Fibroblast of mammary gland (primary cell): ENCODE measurements at places on chromosomes 2 and 18.

GRCh38 chr18:26356045-26356785 is 130.0 kb downstream of the TAF4B start:
- DNase-seq, result no peak

GRCh38 chr2:26692279-26692896 is at the start of gene KCNK3:
TSS of gene KCNK3 (plus strand) at chr2:26692722. CDS start at chr2:26692876, 154 bp downstream.
- DNase-seq, result no peak

GRCh38 chr2:231343988-231344387 is 51.5 kb upstream of the B3GNT7 start:
- no peak for DNase-seq

DNA sequence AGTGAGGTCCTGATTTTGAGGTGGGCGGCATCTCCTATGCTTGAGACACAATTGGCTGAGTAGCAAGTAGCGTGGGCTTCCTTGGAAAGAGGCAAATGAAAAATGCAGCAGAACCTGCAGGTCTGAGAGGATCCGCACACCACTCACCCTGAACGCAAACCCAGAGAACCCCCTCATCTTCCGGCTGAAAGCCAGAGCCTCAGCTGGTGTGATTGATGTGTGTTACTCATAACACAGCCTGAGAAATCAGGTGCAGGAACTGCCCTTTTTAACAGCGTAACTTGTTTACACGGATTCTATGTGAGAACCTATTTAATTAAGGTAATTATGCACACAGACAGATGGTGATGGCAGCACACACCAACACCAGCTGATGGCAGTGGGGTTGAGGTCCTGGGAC is 123.4 kb downstream of the MRO start:
- no peak for DNase-seq

GRCh38 chr2:78077633-78078032 is 555.5 kb upstream of the LRRTM4 start:
- no peak for DNase-seq

DNA sequence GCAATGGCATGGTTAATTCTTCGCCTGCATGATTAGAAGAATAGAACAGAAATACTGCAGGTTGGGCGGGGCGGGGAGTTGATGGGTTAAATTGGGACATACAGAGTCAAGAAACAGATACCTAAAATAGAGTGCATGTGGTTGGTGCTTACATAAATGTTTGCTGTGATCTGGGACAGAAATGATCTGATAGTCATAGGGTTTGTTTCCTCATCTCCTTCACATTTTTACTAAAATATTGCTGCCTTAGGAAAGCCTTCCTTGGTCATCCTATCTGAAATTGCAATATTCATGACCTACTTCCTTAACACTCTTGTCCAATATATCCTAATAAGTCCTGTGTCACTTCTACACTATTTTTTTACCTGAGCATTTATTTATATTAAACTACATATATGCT is 163.9 kb downstream of the TMEFF2 start:
- DNase-seq, result no peak

DNA sequence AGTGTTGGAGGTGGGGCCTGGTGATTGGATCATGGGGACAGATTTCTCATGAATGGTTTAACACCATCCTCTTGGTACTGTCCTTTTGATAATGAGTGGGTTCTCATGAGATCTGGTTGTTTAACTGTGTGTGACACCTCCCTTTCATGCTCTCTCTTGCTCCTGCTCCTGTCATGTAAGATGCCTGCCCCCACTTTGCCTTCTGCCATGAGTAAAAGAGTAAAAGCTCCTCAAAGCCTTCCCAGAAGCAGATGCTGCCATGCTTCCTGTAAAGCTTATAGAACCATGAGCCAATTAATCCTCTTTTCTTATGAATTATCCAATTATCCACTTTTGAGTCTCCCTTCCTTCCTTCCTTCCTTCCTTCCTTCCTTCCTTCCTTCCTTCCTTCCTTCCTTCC is 317.7 kb downstream of the RDH14 start:
- no peak for DNase-seq

GRCh38 chr18:59279193-59279592 is 5.9 kb upstream of the RAX start:
- peak; percentile 12 for DNase-seq

GRCh38 chr18:54947091-54947490 is 12.2 kb downstream of the CCDC68 start:
- DNase-seq, result no peak

GRCh38 chr2:86785456-86785855 is 5.3 kb downstream of the CD8A start:
- no peak for DNase-seq

DNA sequence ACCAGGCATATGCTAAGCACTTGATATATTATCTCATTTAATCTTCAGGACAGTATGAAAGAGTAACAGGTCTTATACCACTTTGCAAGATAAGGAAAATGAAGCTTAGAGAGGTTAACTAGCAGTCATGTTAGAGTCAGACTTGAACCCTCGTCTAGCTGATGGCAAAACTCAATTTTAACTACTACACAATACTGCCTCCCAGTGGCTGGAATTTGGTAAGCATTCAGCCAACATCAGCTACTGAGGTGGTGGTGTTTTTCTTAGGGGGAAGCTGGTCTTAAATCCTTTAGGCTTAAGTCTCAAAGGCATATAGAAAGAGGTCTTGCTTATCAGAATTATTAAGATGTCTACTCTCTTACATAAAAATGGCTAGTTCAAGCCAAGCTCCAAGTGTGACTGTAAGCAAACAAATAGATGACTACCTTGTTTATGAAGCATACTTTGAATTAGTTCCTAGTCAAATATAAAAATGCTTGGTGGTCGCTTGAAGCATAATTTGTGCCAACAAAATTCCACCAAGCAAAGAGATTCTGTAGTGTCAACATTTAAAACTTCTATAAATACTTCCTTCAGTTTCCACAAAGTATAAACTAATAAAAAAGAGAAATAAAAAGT is 325.4 kb upstream of the FIGN start:
- peak; percentile 43 for DNase-seq

DNA sequence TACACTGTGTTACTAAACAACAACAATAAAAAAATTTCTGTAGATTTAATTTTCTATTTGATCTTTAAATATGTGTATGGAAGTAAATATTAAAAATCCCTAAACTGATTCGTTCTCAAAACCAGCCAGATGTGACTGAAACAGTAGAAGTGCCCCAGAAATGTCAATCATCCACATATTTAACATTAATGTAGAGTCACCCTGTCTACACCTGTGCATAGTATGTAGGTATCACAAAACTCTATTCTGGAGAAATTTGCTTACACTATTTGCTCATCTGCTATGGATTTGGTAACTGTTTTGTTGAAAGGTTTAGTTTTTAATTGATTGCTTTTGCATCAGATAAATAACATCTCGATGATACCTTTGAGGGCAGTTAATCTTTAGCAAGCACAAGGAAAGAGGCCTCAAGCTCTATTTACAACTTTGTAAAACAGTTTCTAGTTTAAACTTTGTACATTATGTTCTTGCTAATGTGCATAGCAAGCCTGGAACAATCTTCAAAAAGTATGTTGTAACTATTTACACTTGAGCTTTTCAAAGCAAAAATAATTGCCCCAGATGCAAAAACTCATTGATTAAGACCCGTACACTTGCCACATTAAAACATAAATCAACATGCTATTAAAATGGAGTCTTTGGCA is 76.8 kb downstream of the PPP1R1C start:
- DNase-seq, result no peak

DNA sequence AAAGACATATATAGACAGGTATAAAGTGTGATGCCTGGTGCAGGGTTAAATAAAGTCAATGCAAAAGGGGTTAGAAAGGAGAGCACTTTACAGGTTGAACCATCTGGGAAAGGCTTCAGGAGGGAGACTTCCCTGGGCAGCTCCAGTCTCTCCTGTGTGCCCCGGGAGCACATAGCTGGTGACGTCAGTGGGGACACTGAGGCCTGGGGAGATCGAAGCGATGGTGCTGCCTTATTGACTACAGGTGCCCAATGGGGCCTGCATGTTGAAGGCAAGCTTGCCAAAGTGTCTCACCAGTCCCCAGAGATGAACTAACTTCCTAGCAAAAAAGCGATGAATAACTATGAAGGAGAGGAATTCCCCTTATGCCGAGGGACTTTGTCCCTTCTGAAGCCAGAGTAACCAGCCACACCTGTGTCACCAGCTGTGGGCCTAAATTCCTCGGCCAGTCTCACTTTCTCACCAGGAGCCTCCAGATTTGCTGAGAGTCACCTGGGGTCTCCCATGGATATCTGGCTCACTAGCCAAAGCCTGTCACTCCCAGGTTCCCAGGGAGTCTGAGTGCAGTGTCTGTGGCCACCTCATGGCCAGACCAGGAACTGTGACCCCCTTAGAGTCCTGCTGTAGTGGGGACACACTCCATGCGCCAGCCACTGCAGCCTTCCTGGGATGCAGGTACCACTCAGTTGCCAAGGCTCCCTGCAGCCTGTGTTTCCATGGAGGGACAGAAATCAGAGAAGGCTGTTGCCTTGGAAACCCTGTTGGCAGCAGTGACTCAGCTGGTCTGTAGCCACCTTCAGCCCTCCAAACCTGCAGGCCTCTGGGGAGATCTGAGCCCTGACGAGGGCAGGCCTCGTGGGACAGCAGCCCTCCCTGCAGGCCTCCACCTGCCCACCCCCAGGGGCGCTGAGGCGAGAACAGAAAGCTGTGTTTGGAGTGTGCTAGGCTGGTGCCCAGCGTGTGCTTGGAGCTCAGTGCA is 128.7 kb downstream of the CTIF start:
- DNase-seq, result no peak

GRCh38 chr18:31634331-31634713 is 42.6 kb downstream of the TTR start:
- no peak for DNase-seq

GRCh38 chr2:176140513-176141317 is 10.6 kb upstream of the HOXD4 start:
- peak; percentile 76 for DNase-seq

DNA sequence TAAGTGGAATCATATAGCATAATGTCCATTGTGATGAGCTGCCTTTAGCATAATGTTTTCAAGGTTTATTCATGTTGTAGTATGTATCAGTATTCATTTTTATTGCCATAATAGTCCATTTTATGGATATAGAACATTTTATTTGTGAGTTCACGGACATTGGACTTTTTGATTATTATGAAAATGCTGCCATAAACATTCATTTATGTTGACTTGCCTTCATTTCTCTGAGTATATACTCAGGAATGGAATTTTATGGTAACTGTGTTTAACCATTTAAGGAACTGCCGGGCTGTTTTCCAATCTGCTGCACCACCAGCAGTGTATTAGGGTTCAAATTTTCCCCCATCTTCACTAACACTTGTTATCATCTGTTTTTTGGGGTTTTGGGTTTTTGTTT is 12.2 kb downstream of the CREB1 start:
- no peak for DNase-seq

DNA sequence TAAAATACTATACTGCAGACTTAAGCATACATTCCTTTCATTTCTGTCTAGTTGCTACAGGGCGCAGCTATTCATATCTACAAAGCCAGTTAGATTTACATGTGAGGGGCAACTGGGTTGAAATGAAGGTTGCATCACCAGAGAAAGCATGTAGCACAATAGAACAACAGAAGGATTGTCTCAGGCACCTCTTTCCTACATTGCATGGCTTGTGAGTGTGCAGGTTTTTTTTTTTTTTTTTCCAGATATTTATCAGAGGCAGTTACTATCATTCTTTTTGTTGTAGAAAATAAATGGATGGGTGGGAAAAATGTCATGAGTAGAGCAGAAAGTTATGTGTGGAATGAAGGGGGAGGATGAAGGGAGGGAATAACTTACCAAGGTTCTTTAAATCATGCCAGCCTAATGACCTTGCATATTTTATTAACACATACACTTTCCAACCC is 86.8 kb downstream of the ERBB4 start:
- DNase-seq, result peak; percentile 5

- no peak for DNase-seq
Observed at GRCh38 chr2:163119966-163120365, 281.4 kb upstream of the KCNH7 start.

DNA sequence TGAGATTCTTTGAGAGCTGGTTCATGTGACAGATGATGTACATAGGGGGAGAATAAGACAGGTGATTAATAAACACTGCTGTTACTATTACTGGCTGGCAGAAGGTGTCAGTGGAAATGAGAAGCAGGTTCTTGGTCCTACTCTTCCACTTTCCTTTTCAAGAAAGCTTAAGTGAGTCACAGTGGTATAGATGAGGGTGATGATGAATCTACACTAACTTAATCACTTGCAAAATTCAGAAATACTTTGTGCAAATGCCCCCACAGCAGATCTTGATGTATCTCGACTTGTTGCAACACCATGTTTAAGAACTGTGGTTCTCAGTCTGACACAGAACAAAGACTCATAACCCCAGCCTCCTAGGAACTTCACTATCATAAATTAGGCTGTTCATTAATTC is 35.9 kb upstream of the MGAT5 start:
- peak; percentile 62 for DNase-seq

- no peak for DNase-seq
Observed at GRCh38 chr2:144516411-144516980, 3.4 kb downstream of the ZEB2 start.
